ENCODE measurements at places on chromosomes 7 and 10. TPM values are rescaled to one million over a fixed set of nuclear protein-coding genes. Genes with fewer than 3 reads are reported as not detected.
A peak's percentile ranks its signal among the peaks of the same experiment; 100 is the strongest.

DNA sequence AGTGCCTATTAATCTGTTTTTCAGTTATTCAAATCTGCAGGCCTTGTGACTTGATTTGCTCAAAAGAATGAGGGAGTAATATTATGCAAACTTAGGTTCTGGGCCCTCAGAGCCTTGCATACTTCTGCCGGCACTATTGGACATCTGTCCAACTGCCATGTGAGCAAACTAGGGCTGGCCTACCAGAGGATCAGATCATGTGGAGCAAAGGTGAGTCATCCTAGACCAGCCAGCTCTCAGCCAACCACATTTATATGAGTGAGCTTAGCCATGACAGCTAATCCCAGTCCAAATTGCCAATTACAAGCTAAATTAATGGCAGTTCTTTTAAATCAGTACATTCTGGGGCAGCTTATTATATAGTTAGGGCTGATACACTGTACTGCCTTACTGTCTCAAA, 69.6 kb downstream of the SDHAF3 start:
- H3K36me3 ChIP-seq = 0 out of 2 replicates have a peak, but pooled peaks cover 3% of the 10 kb centered on the region
- H3K27ac ChIP-seq = no peak overlapping the region
- no peak for DNase-seq
- H3K4me3 ChIP-seq = no peak overlapping the region
- H3K27me3 ChIP-seq = no peaks in the 10 kb centered on the region

- H3K4me3 ChIP-seq = no peak overlapping the region
- no peaks in the 10 kb centered on the region for H3K36me3 ChIP-seq
- no peak overlapping the region for H3K27ac ChIP-seq
- H3K4me1 ChIP-seq = no peaks in the 10 kb centered on the region
- no peaks in the 10 kb centered on the region for H3K27me3 ChIP-seq
Measured at GRCh38 chr10:47027784-47028260, 116.6 kb downstream of the PTPN20 start.

- H3K27ac ChIP-seq = no peak overlapping the region
- peaks cover 22% of the 10 kb centered on the region for H3K36me3 ChIP-seq
- H3K4me3 ChIP-seq = no peak overlapping the region
- DNase-seq = no peak
- H3K4me1 ChIP-seq = no peaks in the 10 kb centered on the region
Measured at GRCh38 chr7:44395067-44395466, 69.7 kb upstream of the CAMK2B start.

GRCh38 chr10:73922864-73923133, 11.9 kb downstream of the PLAU start:
- no peaks in the 10 kb centered on the region for H3K27me3 ChIP-seq
- DNase-seq = no peak
- no peaks in the 10 kb centered on the region for H3K36me3 ChIP-seq
- H3K4me1 ChIP-seq = peaks cover 3% of the 10 kb centered on the region

The OSBPL3 gene
- 46.6 TPM for total RNA-seq

DNA sequence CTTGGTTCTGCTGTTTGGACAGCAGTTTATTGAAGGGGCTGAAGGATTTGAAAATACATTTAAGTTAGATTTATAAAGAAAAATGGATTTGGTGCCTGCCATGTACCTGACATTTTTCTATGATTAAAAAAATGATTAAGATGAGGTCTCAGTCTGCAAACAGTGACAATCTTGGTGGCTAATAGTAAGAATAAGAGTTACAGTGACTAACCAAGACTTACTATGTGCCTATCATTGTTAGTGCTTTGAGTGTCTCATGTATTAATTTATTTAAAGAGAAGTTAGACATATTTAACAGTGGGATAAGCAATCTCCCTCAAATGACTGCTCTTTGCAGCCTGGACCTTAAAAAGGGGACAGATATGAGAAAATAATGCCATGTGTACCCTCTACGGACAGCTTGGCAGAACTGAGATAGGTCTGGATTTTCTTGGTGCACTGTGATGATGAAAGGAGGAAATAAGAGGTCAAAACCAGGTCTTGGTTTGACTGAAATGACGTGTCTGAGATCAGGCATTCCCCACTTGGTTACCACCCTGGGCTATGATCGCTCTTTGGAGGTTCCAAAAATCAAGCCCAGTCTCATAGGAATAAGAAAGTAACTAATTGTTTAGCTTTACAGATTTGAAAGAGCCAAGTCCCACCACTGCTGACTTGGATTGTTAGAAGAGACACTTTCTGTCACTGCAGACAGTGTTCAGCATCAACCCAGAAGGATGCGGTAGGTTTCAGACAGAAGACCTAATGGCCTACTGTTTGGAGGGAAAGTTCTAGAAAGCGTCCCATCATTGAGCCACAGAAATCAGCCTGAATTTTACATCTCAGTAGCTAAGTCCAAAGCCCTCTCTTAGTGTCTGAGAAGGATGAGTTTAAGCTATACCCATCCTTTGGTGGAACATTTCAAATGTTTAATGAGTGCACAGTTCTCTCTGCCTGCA, 2.1 kb downstream of the CASP7 start:
- peaks cover 22% of the 10 kb centered on the region for H3K4me1 ChIP-seq
- peak overlapping the region; percentile 95 for H3K27ac ChIP-seq
- H3K27me3 ChIP-seq = no peaks in the 10 kb centered on the region

- H3K4me1 ChIP-seq = peaks cover 36% of the 10 kb centered on the region
- H3K27me3 ChIP-seq = no peaks in the 10 kb centered on the region
- H3K36me3 ChIP-seq = no peaks in the 10 kb centered on the region
- H3K27ac ChIP-seq = no peak overlapping the region
- no peak for DNase-seq
Measured at GRCh38 chr10:91210435-91210834, 10.0 kb upstream of the PCGF5 start.

The FAM131B gene
- 0.05 TPM for total RNA-seq

GRCh38 chr10:48604991-48605508, at the start of gene ARHGAP22:
Gene ARHGAP22 (minus strand): TSS chr10:48605073. CDS start chr10:48604796, 277 bp downstream.
- no peaks in the 10 kb centered on the region for H3K36me3 ChIP-seq
- peak within 1 kb of the TSS; percentile 60 for H3K4me3 ChIP-seq
- no peak within 1 kb of the TSS for H3K27ac ChIP-seq
- no peaks in the 10 kb centered on the region for H3K27me3 ChIP-seq
- H3K4me1 ChIP-seq = peaks cover 6% of the 10 kb centered on the region

The SYT15B gene
- total RNA-seq = 0.18 TPM

The POM121 gene
- total RNA-seq = 65.7 TPM

Data from GM12878 (cell line).